ENCODE measurements at places on chromosomes 3 and 15. TPM values are rescaled to one million over a fixed set of nuclear protein-coding genes. Genes with fewer than 3 reads are reported as not detected.

GRCh38 chr3:106348139-106348690 is 479.4 kb upstream of the CBLB start:
- H3K36me3 ChIP-seq: no peaks in the 10 kb centered on the region
- H3K4me3 ChIP-seq: peak overlapping the region; percentile 18
- no peak for DNase-seq
- H3K27ac ChIP-seq: peak overlapping the region; percentile 82
- peaks cover 41% of the 10 kb centered on the region for H3K4me1 ChIP-seq

GPR171 gene
- not detected for total RNA-seq

DNA sequence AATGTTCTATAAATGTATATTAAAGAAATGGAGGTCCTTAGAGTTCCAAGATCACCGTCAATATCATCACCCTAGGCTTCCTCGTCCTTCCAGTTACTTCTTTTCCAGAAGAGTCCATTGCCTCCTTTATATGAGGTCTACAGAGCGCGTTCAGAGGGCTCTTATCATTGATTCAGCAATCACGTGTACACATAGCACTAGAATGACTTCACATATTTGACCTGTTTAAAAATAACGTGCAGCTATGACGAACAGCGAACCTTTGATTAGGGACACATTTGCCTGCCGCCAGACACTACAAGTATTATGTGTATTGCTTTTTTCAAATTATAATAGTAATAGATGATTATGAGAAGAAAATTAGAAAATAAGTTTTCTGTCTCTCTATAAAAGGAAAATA is 26.0 kb downstream of the IGF1R start:
- H3K27ac ChIP-seq: no peak overlapping the region
- peaks cover 30% of the 10 kb centered on the region for H3K4me1 ChIP-seq
- no peak overlapping the region for H3K4me3 ChIP-seq
- no peak for DNase-seq
- no peaks in the 10 kb centered on the region for H3K36me3 ChIP-seq

GRCh38 chr3:72068621-72069020 is 283.7 kb upstream of the PROK2 start:
- no peaks in the 10 kb centered on the region for H3K36me3 ChIP-seq
- H3K27ac ChIP-seq: no peak overlapping the region
- no peaks in the 10 kb centered on the region for H3K27me3 ChIP-seq
- H3K4me1 ChIP-seq: no peaks in the 10 kb centered on the region

GRCh38 chr15:72850833-72851232 is 67.3 kb upstream of the ADPGK start:
- no peaks in the 10 kb centered on the region for H3K36me3 ChIP-seq
- H3K27me3 ChIP-seq: no peaks in the 10 kb centered on the region
- peak overlapping the region; percentile 58 for H3K27ac ChIP-seq

GPR149 gene
- total RNA-seq: not detected

GRCh38 chr3:25508433-25508832 is 80.4 kb downstream of the RARB start:
- no peaks in the 10 kb centered on the region for H3K27me3 ChIP-seq
- peak overlapping the region; percentile 74 for H3K27ac ChIP-seq
- no peak overlapping the region for H3K4me3 ChIP-seq
- DNase-seq: no peak
- H3K4me1 ChIP-seq: peaks cover 58% of the 10 kb centered on the region

DNA sequence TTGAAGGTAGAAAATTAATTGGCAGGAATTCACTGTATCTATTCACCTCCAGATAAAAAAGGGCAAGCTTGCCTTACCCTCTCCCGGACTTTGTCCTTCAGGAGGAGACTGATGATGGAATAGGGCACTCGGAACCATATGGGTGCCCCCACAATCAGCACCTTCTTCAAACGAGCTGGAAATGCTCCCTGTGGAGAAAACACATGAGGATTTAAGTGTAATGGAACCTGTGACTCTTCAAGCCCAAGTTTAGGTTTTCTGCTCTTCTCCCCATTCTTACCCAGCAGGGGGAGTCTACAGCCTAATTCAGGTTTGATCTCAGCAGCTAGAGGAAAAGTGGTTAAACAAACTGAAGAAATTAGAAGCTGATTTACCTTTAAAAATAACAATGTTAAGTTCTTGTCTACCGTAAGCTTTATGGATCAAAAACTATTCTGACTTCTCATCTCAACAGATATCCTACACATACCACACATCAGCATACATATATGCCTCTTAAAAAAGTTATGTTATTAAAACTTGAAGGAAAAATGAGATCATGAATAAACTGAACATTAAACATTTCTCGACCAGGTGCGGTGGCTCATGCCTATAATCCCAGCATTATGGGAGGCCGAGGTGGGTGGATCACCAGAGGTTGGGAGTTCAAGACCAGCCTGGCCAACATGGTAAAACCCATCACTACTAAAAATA is 57.5 kb upstream of the SIN3A start:
- H3K27ac ChIP-seq: no peak overlapping the region
- no peak overlapping the region for H3K4me3 ChIP-seq
- H3K4me1 ChIP-seq: no peaks in the 10 kb centered on the region
- peaks cover 43% of the 10 kb centered on the region for H3K36me3 ChIP-seq
- no peak for DNase-seq

GRCh38 chr3:129829640-129830039 is 63.9 kb downstream of the TMCC1 start:
- H3K4me1 ChIP-seq: peaks cover 37% of the 10 kb centered on the region
- H3K36me3 ChIP-seq: no peaks in the 10 kb centered on the region
- no peak overlapping the region for H3K4me3 ChIP-seq
- DNase-seq: peak; percentile 24
- H3K27ac ChIP-seq: peak overlapping the region; percentile 13

DNA sequence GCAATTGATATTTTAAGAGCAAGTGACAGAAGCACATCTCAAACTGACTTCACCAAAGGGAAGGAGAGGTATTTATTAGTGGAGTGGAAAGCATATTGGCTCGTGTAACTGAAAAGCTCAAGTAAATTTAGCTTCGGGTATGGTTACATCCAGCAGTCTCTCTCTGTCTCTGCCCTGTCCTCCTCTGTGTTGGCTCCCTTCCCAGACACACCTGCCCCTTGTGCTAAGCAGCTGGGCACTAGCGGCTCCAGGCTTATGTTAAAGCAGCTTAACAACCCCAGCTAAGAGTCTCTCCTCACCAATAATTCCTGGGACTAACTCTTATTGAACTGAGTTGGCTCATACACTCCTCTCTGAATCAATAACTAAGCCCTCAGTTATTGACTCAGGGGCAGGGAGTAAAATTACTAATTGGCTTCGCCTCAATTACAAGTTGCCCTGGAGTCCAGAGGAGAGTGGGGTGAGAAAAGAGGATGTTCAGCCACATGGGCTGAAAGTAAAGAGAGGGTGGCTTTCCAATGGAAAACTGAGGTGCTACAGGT is 12.8 kb upstream of the SH3BP5 start:
- H3K27ac ChIP-seq: peak overlapping the region; percentile 84
- no peaks in the 10 kb centered on the region for H3K27me3 ChIP-seq
- H3K4me1 ChIP-seq: peaks cover 13% of the 10 kb centered on the region
- H3K36me3 ChIP-seq: no peaks in the 10 kb centered on the region

GRCh38 chr15:33963831-33964664 is 4.2 kb upstream of the CHRM5 start:
- H3K4me1 ChIP-seq: peaks cover 15% of the 10 kb centered on the region
- no peak for DNase-seq
- no peaks in the 10 kb centered on the region for H3K27me3 ChIP-seq
- no peaks in the 10 kb centered on the region for H3K36me3 ChIP-seq
- H3K4me3 ChIP-seq: no peak overlapping the region
- no peak overlapping the region for H3K27ac ChIP-seq

DNA sequence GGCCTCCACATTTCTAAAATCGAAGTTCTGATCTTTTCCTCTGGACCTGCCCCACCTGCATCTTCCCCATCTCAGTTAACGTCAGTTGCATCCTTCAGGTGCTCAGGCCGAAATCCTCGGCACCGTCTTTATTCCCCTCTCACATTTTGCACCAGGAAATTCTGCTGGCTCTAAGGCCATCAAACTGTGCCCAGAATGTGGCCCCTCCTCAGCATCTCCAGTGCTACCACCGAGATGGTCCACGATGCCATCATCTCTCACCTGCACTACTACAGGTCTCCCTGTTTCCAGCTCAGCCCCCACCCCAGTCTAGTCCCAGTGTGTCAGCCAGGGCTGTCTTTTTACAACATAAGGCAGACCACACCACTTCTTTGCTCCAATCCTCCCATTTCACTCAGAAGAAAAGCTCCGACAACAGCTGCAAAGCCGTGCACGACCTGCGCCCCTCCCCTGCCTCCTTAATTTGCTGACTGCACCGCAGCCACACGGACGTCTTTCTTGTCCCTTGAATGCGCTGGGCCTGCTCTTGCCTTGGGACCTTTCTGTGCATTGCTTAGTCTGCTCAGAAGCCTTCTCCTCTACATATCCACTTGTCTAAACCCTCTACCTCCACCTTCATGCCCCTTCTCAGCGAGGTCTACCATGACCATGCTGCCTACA is 14.4 kb downstream of the MUC20 start:
- no peak for DNase-seq
- peaks cover 2% of the 10 kb centered on the region for H3K27me3 ChIP-seq
- H3K4me3 ChIP-seq: no peak overlapping the region
- H3K36me3 ChIP-seq: no peaks in the 10 kb centered on the region
- no peaks in the 10 kb centered on the region for H3K4me1 ChIP-seq
- no peak overlapping the region for H3K27ac ChIP-seq

TNIK gene
- total RNA-seq: 5.2 TPM

GRCh38 chr3:52372822-52373504 is 56.8 kb downstream of the DNAH1 start:
- no peaks in the 10 kb centered on the region for H3K36me3 ChIP-seq
- H3K4me3 ChIP-seq: no peak overlapping the region
- H3K27me3 ChIP-seq: no peaks in the 10 kb centered on the region

DNA sequence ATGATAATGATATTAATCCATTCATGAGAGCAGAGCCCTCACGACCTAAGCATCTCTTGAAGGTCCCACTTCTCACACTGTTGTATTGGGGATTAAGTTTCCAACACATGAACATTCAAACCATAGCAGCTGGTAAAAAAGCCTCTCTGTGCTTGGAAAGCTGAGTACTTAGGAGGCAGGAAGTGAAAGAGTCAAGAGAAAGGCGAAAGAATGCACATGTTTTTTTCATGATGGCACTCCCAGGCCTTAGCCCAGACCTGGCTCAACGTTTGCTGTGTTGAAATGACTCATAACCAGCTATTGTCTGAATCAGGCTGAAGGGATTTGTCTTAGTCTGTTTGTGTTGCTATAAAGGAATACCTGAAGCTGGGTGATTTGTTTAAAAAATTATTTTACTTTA is 84.4 kb upstream of the RGMA start:
- no peak for DNase-seq
- H3K27me3 ChIP-seq: no peaks in the 10 kb centered on the region
- no peaks in the 10 kb centered on the region for H3K36me3 ChIP-seq

NEK10 gene
- total RNA-seq: 8.1 TPM

CLDN18 gene
- not detected for total RNA-seq

DNA sequence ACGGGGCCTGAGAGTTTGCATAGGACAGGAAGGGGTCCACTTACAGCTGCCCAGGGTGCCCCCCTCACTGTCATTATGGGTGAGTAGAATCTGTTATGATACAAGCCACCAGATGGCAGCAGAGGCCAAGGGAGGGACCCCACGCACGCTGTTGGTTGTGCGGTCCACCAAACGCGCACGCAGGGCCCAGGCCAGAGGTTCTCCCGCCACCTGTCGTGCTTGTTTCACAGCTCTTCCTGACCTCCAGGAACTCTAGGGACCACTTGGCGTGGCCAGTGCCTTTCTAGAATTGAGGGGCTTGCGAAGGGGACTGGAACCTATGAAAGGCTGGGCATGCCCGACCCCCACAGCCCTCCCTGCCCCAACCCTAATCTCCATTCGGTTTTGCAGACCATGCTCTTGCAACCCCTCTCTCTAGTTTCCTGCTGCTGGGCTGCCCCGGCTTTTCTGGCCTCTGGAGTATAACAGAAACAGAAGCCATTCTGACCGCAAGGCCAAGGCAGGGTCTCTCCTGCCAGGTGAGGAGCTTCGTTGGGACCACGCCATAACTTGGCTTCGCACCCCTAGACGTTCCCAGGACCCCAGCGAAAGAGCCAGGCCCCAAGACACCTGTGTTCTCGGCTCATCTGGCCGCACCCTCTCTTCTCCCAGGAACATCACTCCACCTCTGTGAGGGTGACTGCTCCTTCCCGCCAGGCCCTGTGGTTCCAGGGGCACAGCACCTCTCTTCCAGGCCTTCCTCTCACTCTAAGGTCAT is 46.0 kb downstream of the ALDH1L1 start:
- H3K36me3 ChIP-seq: peaks cover 7% of the 10 kb centered on the region
- H3K4me1 ChIP-seq: no peaks in the 10 kb centered on the region
- peak overlapping the region; percentile 14 for H3K27ac ChIP-seq
- H3K27me3 ChIP-seq: no peaks in the 10 kb centered on the region
- H3K4me3 ChIP-seq: no peak overlapping the region
- peak; percentile 73 for DNase-seq

GRCh38 chr3:40745381-40746106 is 220.8 kb downstream of the ZNF621 start:
- no peak overlapping the region for H3K27ac ChIP-seq
- no peaks in the 10 kb centered on the region for H3K27me3 ChIP-seq
- DNase-seq: no peak
- H3K4me1 ChIP-seq: no peaks in the 10 kb centered on the region

DNA sequence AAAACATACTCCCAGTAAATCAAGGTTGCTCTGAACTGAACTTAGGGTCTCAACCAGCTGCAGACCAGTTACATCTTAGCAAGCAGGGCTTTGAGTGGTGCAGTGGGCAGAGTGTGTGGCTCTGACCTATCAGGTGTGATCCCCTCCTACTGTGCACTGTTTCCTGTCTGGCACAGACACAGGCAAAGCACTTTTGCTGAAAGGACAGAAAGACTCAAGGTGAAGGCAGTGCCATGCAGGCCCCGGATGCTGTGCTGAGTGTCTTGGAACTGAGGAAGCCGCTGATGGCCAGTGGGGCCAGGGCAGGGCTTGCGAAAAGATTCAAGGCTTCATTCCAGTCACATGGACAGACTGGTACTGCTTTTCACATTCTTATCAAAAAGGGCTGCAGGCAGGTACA is 85.2 kb downstream of the CACNA1D start:
- H3K36me3 ChIP-seq: no peaks in the 10 kb centered on the region
- H3K27ac ChIP-seq: no peak overlapping the region
- H3K4me1 ChIP-seq: no peaks in the 10 kb centered on the region
- H3K4me3 ChIP-seq: no peak overlapping the region

DNA sequence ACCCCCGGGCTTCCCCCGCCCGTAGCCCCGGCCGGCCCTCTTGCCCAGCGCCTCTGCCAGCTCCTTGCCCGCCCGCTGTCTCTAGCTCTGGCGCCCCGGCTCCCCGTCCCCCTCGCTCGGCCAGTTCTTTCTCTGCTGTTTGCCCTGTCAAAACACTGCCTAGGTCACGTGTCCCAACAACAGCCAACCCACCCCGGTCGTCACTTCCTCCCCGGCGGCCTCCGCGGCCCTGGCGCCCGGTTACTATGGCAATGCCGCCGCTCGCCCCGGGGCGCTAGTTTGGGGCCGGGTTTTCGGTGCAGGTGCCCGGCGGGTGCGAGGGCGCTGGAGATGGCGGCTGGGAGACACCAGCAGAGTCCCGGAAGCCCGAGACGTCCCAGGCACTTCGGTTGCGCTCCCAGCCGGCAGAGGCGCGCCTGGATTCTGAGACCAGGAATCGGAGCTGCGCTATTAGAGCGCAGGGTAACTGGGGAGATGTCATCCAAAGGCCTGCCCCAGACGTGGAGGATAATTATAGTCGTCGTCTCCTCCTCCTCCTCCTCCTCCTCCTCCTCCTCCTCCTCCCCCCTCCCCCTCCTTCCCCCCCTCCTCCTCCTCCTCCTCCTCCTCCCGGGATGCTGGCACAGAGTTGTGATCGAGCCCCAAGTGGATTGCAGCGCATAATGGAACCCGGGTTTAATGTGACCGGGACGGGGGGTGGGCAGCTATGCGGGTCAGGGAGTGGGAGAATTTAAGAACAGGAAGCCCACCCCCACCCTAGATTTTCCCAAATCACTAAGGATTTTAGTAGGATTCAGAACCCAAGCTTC is at the start of gene ATOSA:
TSS of gene ATOSA (minus strand) at position 157 of the 809 bp plus-strand sequence. CDS start 1,367 bp downstream, outside the sequence.
- H3K4me1 ChIP-seq: peaks cover 41% of the 10 kb centered on the region
- DNase-seq: peak; percentile 94
- no peaks in the 10 kb centered on the region for H3K27me3 ChIP-seq
- peak within 1 kb of the TSS; percentile 96 for H3K4me3 ChIP-seq
- peak within 1 kb of the TSS; percentile 99 for H3K27ac ChIP-seq

All from gastrocnemius medialis (tissue), 4 donors.